NCI-H1694 treated with DMSO at 0.1 percent for 48 hours (cell line): ENCODE measurements at places on chromosomes 4 and X.
A peak's percentile ranks its signal among the peaks of the same experiment; 100 is the strongest.

- DNase-seq, result no peak
These were observed 37.1 kb downstream of the ENOPH1 start for GRCh38 chr4:82467471-82467870.

DNA sequence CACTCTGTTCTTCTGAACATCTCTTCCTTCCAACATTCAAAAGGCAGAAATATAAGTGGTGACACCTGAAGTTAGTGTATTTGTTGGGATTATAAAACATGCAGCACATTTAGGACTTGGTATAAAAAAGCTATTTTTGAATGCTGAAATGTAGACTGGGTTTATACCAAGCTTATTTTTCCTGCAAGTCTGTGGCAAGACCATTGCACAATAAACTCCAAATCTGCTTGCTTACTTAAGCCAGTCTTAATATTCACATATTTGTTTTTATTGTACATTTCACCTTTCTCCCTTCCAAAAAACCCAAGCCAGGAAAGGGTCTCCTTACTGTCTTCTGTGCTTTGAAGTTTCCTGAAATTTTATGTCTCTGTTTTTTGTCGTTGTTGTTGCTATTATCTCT, 63.7 kb downstream of the FHIP1A start:
- no peak for DNase-seq

DNA sequence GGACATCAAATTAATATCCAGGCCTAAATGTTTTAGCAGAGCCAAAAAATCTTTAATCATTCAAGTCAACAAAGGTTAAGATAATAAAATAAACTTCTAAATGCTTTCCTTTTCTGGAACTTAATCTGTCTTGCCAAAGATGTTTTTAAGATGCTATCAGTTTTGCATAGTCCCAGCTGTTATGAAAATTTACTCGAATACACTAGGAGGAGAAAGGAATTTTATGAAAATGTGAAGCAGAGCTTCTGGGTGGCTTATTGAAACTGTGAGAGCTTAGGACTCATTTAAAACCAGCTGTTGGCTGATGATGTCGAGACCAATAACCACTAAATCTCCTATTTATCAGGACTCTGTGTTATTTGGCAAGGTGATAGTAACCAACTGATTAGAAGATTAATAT, 202.2 kb upstream of the ETNPPL start:
- DNase-seq, result no peak

DNA sequence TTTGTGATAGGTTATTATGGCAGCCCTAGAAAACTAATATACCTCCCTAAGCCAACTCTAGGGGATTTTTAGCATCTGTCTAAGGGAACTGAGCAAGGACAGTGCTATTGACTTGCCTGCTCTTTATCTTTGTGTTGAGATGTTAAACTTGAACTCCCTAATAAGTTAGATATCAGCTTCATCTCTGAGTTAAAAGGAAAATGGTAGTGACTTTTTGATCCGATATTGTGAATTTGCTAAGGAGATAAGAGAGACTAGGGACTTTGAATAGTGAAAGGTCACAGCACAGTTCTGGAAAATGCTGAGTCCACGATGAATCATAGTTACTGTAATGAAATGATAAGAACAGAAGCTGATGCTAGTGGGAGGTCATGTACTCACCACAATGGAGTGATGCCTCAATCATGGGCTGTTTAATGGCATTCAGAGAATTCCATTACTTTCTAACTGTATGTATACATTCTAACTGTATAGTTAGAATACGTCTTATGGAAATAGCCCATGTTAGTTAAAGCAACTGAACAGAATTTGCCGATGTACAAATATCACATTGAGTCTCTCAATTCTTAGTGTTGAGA, 147.2 kb downstream of the GLRA3 start:
- DNase-seq, result no peak

- no peak for DNase-seq
These were observed 155.8 kb downstream of the SH2D1A start for GRCh38 chrX:124502166-124502565.

DNA sequence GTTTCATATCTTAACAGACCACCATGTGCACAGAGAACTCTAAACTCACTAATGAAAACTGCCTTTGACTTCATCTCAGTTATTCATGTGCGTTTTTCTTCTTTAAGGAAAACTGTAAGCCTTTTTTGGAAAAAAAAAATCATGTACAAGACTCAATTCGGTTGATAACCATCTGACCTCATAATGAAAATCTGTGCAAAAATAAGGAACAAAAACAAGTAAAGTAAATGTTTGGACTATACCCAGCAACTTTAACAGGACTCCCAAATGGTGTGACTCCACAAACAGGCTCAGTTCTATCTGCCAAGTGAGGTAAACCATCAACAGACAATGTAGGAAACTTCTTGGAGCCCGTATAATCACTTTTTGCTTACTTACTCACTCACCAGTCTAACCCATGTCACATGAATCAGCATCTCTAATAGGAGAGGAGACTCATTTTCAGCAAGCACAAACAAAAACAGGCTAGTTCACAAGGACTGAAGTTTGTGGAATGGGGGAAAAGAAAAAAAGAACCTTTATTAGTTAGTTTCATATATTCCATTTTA, 9.3 kb downstream of the APOO start:
- no peak for DNase-seq

DNA sequence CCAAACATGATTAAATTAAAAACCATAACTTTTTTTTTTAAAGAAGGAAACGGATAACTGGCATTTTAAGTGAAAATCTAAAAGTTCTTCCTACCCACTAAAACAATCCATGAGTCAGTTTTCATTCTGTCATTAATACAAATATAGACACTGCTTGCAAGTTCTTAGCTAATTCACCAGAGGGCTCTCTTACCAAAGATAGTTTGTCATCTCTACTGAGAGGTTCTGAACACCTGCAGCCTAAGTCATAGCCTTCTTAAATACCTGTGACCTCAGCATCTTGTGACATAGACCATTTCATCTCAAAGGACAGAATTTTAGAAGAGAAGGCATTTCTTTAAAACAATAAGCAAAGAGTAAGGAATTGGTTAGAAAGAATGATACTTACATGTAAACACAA, 65.3 kb upstream of the FAM120C start:
- peak; percentile 13 for DNase-seq
